ENCODE measurements at places on chromosomes 7 and 10. TPM values are rescaled to one million over a fixed set of nuclear protein-coding genes. Genes with fewer than 3 reads are reported as not detected.
A peak's percentile ranks its signal among the peaks of the same experiment; 100 is the strongest.

INMT gene
- 11.9 TPM for polyA plus RNA-seq

- no peak for DNase-seq
These were observed 34.3 kb downstream of the HTRA1 start for GRCh38 chr10:122495406-122496340.

- no peak for DNase-seq
These were observed 736.6 kb downstream of the AUTS2 start for GRCh38 chr7:70334871-70335270.

ETV1 gene
- 11.0 TPM for polyA plus RNA-seq

CPEB3 gene
- polyA plus RNA-seq: 6.1 TPM

TMEM236 gene
- polyA plus RNA-seq: 0.49 TPM

CFAP69 gene
- polyA plus RNA-seq: 1.9 TPM

GRCh38 chr7:39197831-39198230 lies 220.1 kb downstream of the POU6F2 start:
- DNase-seq: no peak

COL13A1 gene
- 11.0 TPM for polyA plus RNA-seq

- DNase-seq: no peak
These were observed 21.5 kb downstream of the GIMAP8 start for GRCh38 chr7:150471886-150472285.

- no peak for DNase-seq
These were observed 37.3 kb downstream of the PAX2 start for GRCh38 chr10:100782461-100783244.

GRCh38 chr7:118053353-118053752 lies 130.6 kb upstream of the LSM8 start:
- no peak for DNase-seq

OR2A12 gene
- polyA plus RNA-seq: not detected

HIP1 gene
- polyA plus RNA-seq: 25.2 TPM

NKX2-3 gene
- polyA plus RNA-seq: 0.97 TPM

UPK3B gene
- polyA plus RNA-seq: 0.26 TPM

DNA sequence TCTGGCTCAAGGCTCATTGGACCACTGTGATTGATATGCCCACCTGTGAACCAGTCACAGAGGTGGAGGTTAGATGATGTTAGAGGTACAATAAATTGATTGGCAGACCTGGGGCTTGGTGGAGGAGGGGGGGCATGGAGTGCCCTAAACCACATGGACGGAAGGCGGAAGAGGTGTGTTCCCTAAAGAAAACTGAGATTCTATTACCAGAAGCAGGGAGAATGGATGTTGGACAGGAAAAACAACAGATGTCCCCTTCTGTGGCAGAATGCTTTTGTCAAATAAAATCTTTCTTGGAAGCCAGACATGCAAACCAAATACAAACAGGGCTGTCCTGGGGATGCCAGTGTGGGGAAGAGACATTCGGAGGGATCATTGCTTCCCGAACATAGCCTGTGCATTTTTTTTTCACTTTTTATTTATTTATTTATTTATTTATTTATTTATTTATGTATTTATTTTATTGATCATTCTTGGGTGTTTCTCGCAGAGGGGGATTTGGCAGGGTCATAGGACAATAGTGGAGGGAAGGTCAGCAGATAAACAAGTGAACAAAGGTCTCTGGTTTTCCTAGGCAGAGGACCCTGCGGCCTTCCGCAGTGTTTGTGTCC lies 433.9 kb downstream of the RPS24 start:
- no peak for DNase-seq

- no peak for DNase-seq
These were observed 26.6 kb upstream of the KAT6B start for GRCh38 chr10:74799721-74800221.

- DNase-seq: no peak
These were observed 3.3 kb upstream of the UBE2H start for GRCh38 chr7:129955993-129956543.

GRCh38 chr10:99658622-99659030 lies 683 bp upstream of the ENTPD7 start:
- no peak for DNase-seq

DNA sequence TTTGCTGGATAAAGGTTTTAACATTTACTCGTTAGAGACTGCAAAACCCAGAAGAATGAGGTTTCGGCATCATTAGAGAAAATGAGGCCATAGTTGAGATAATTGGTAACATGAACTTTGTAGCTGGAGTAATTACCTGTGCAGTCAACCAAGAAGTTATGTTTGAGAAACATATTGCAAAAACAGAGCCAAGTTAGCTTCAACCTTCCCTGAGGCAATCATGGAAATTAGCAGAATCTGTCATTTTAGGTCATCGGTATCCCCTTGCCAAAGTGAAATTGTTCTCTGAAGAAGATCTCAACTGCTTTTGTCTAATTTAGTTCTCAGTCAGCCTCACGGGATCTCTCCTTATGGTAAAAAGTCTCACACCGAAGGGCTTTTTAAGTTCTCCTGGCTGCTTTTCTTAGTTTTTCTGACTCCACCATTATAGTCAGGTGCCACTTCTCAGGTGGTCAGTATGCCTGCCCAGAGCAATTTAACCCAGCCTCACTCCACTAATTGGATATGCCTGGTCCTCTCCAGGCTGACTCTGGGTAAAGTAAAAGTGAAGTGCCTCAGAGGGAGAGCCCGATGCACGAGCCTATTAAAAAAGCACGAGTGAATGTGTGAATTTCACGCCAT lies 52.5 kb downstream of the NRCAM start:
- no peak for DNase-seq

OGA gene
- 115 TPM for polyA plus RNA-seq

ADK gene
- 30.8 TPM for polyA plus RNA-seq

- peak; percentile 39 for DNase-seq
These were observed 197.5 kb upstream of the CSTF2T start for GRCh38 chr10:51896849-51897248.

- no peak for DNase-seq
These were observed 51.5 kb downstream of the ADAM12 start for GRCh38 chr10:126336801-126337200.

TMEM184A gene
- polyA plus RNA-seq: 0.92 TPM

DNA sequence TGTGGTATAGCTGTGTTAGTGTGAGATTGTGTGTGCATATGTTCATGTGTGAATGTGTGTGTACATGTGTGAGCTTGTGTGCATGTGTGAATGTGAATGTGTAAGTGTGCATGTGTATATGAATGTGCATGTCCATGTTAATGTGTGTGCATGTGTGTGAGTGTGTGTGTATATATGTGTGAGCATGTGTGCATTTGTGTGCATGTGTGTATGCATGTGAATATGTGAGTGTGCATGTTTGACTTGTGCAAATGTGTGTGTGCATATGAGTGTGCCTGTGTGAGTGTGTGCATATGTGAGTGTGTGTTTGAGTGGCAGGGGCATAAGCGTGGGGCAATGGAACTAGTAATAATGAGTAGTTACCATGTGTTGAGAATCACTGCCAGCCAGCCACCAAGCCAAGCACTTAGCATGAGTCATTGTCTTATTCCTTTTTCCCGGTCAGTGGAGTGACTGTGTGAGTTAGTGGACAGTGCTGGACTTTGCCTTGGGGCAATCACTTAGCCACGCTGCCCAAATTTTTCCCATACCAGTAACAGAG lies 46.3 kb upstream of the SHH start:
- no peak for DNase-seq

- no peak for DNase-seq
These were observed 5.8 kb upstream of the POLM start for GRCh38 chr7:44087911-44088838.

DNA sequence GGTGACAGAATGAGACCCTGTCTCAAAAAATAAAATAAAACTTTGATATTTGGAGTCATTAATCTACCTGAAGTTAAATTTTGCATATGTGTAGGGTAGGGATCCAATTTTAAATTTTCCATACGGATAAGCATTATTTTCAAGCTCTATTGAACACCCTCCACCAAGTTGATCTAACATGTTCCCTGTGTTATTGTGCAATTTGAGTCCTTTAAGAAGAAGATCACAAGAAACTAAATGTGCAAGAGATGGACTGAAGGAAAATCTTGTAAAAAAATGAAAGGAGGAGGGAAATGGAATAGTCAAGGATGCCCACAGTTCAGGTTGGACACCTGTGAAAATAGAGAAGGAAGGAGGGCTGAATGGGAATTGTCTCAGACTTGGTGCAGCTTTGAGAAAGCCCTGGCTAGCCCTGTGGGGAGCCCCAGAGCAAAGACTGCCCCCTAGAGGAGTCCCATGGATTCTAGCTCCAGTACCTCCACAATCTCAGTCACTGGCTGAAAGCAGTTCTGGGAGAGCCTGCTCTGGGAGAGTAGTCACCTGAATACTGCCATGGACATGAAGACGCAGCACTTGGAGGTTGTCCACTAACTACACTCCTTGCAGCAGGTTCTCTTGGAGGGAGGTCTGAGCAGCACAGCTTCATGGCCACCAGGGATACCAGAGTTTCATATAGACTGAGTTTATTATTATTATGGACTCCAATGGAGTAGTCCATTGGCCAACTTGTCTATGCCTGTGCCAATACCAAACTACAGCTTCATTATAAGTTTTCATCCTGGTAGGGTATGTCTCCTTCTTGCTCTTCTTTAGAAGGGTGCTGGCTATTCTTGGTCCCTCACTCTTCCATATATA lies 5.7 kb upstream of the TIAL1 start:
- DNase-seq: no peak

DNA sequence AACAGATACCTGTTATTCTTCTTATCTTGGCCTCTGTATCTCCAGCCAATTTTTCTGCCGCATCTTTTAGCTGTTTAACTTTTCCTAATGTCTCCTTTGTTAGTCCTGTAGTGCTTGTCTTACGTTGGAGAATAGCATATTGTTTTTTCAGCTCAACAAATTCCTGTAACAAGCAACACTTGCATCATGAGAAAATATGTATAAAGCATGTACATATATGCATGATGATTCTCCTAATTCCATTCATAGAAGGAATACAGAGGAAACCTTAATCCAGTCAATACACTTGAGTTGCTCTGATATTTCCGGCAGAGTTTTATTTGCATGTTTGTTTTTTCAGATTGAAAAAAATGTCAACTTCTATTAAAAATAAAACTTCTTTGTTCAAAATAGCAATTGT lies 26.1 kb upstream of the LAMB1 start:
- DNase-seq: no peak

DNA sequence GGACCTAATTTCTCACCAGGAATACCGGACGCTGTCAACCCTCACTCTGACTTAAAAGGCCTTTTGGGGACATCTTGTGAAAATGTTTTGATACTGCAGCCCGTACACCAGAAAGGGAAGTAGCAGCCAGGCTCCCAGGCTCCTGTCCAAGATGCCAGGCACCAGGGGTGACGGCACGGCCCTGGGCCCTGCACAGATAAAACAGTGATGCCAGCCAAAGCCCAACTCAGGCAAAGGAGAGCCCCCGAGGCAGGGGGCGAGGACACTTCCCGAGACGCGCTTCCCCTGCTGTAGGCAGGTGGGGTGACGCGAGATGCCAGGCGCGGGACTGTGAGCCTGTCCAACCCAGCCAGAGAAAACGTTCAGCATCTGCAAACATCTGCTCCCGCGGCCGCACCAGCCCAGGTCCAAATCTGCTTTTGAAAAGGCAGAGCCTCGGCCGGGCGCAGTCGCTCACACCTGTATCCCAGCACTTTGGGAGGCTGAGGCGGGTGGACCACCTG lies 15.7 kb downstream of the ZFAND2A start:
- no peak for DNase-seq

GRCh38 chr10:124904796-124905195 lies 37.1 kb upstream of the ZRANB1 start:
- DNase-seq: no peak

PPIA gene
- polyA plus RNA-seq: 647 TPM

DNA sequence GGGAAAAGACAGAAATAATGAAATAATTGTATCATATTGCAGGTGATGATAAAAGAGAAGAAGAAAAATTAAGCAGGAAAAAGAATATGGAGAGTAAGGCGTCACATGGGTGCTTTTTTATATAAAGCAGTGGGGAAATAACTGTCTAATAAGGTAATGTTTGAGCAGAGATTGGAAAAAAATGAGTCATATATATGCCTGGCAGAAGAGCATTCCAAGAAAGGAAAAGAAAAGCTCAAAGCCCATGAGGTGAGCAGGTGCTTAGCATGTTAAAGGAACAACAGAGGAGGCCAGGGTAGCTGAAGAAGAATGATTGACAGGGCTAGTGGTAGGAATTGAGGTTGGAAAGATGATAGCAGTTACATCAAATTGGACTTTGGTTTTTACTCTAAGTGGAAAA lies 739.5 kb downstream of the SORCS1 start:
- DNase-seq: no peak

WIPF3 gene
- polyA plus RNA-seq: 28.4 TPM

DNA sequence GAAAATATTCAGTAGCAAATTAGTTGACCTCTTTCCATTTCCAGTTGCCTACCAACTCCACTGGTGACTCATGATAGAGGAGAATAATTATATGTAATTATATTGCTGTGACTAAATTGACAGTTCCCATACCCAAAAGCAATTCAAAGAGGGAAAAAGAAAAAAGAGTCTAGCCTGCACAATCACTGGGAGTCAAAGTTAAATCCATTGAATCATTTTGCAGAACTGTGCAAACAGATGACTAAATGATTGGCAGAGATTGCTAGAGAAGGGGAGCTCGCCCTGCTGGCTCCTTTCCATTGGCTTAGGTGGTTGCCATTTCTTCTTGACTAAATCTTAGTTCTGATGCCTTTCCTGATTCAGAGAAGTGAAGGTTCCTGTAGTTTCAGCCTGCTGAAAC lies 1228.6 kb upstream of the SORCS1 start:
- DNase-seq: peak; percentile 11

DNA sequence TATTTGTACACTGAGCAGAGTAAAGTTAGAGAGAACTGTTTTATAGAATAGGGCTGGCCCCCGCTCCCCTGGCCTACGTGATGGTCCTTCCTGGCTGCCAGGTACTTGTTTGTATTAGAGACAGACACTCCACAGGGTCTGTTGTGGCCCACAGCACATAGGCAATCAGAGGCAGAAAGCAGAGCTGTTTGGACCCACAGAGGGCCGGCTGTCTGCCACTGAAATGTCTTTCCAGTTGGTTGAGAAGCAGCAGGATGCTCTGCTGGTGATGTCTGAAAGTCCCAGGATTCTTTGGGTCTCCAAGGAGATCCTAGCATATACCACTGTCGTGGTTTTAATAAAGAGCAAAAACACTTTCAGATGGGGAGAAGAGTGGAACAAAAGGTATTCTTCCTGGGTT lies 5.2 kb downstream of the STN1 start:
- no peak for DNase-seq

MTPN gene
- 100 TPM for polyA plus RNA-seq

GRCh38 chr7:134539380-134540004 lies 9.4 kb upstream of the AKR1B15 start:
- no peak for DNase-seq

GRCh38 chr10:132193907-132194552 lies 7.3 kb downstream of the DPYSL4 start:
- no peak for DNase-seq

DNA sequence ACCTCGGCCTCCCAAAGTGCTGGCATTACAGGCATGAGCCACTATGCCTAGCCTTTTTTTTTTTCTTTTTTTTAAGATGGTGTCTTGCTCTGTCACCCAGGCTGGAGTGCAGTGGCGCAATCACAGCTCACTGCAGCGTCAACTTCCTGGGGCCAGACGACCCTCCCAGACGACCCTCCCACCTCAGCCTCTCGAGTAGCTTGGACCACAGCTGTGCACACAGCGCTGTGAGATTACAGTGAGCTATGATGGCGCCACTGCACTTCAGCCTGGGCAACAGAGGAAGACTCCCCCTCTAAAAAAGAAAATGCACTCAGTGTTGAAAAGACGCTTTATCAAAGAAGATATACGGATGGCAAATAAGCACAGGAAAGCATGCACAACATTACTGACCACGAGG lies 16.5 kb upstream of the WIPI2 start:
- no peak for DNase-seq

Measured in hindlimb muscle (tissue), 1 donor.